NK-92 treated with Interleukin-12 subunit alpha and Interleukin-12 subunit beta, amount 100 ng/mL, for 24 hours (cell line): ENCODE measurements at places on chromosomes 1 and 21.

DNA sequence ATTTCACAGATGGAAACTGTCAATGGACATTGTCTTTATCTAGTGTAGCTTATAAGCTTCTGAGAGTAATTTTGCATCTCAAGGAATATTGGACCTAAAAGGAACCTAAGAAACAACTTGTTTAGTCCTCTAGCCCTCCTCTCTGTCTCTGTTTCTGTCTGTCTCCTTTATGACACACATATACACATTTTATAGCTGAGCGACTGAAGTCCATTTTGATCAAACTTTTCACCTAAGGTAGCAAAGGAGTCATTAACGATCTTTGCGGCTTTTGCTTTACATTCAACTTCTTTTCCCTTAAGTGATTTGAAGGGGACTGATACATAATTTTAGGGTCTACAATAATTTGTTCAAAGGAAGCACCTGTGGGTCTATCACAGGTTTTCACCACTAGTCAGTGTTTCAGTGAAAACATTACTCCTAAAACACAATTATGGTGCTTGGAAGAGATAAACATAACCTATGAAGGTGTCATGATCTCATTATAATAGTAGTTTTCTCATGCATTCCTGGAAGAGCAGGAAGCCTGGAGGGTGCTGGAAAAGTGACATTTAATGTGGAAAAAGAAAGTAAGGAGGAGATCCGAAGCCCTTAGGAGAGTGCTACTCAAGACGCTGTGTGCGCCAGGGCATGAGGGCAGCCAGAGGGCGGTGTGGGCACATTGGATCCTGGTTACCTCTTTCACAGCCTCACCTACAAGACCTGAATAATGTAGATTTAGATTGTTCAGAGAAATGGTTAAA lies 248.6 kb downstream of the DNM3 start:
- peak; percentile 8 for DNase-seq

DNA sequence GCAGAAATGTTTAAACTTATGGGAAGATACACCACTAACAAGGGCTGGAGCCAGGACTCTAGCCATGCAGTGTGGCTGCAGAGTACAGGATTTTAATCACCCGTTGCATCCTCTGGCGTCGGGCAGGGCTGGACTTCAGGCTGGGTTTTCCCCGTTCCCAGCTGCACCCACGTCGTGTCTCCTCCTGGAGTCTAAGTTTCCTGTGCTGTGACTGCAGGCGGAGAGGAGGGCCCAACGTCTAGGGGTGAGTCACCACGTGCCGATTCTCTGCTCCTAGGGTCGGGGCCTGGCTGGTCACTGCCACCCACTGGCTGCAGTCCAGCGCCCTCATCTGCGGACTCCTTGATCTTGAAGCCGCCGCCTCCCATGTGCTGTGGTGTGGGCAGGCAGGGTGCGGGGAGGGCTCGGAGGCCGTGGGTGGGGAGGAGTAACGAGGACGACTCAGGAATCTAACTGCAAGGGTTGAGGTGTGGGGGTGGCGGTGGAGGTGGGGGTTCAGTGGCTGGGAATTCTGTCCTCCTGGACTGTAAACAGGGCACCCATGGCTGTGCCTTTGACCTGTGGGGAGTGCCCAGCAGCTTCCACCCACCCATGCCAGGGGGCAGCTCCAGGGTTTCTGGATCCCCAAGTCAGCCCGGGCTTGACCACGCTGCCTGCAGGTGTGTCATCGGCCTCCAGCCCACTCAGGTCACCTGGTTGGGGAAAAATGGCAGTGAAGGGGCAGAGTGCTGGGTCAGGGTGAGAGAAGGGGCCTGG lies 77.8 kb downstream of the ALPL start:
- DNase-seq = no peak

- DNase-seq = no peak
Observed at GRCh38 chr1:90201467-90202358, 206.8 kb downstream of the ZNF326 start.

- no peak for DNase-seq
Observed at GRCh38 chr1:118973531-118974137, 14.5 kb downstream of the TBX15 start.

DNA sequence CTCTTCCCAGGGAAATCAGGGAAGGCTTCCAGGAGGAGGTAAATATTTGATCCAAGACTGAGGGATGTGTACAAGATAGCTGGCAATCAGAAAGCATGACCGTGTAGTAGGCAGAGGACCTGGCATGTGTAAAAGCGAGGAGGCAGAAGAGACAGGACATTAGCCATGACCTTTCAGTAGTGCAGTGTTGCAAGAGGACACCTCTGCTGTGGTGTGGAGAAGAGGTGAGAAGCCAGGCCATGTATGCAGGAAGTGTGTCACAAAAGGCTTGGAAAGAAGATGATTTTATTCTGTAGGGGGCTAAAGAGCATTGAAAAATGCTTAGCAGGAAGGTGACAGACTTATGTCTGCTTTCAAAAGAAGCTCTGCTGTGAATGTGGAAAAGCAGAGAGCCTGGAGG lies 381.0 kb downstream of the ZP4 start:
- no peak for DNase-seq

GRCh38 chr1:85992791-85993190 lies 163.8 kb downstream of the COL24A1 start:
- DNase-seq = no peak

- no peak for DNase-seq
Observed at GRCh38 chr1:167438171-167439138, 79.9 kb downstream of the CD247 start.

GRCh38 chr1:5661196-5662085 lies 330.8 kb downstream of the NPHP4 start:
- DNase-seq = no peak

GRCh38 chr1:203287898-203288297 lies 17.4 kb upstream of the BTG2 start:
- DNase-seq = no peak

DNA sequence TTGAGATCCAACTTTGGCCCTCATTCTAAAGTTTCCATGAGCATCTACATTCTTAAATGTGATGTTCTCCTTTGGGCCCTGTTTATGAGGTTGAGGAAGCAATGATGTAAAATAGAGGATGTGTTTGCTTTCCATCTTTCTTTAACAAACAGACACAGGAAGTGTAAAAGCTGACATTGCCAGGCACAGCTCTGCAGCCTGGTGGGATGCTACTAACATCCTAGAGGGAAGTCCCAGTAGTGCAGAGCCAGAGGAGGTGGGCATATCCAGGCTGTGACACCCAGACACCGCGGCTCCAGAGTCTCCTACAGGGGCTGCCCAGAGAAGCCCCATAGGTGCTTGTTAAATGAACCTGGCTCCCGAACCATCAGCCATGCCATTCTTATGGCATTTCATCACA lies 16.2 kb downstream of the OLFML2B start:
- DNase-seq = no peak

DNA sequence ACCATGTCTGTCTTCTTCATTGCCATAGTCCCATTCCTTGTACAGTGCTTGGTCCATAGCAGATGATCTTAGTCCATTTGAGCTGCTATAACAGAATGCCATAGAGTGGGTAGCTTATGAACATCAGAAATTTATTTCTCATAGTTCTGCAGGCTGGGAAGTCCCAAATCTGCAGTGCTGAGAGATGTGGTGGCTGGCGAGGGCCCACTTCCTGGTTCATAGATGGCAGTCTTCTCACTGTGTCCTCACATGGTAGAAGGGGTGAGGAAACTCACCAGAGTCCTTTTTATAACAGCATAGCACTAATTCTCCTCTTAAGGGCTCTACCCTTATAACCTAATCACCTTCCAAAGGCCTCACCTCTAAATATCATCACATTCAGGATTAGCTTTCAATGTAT lies 23.1 kb upstream of the RAP1A start:
- peak; percentile 68 for DNase-seq

- no peak for DNase-seq
Observed at GRCh38 chr1:87327376-87328271, 1.1 kb upstream of the LMO4 start.

DNA sequence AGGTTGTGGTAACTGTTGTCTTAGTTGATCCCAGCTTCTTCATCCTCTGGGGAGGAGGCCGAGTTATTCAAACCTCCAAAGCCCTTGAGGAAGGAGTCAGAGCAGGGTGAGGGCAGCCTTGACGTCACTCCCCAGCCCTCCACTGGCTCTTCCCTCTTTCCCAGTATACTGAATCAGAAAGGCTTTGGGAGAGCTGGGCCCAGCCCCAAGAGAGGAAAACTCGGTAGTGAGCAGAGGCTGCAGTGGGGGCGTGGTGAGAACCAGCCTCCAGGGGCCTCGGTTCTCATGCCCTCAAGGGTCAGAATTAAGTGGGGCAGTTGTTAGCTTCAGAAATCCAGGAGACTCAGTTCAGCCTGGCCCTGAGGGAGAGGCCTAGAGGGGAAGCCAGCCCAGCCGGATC lies 1.8 kb upstream of the GJA4 start:
- DNase-seq = no peak

- no peak for DNase-seq
Observed at GRCh38 chr1:212612041-212612961, 3.7 kb downstream of the ATF3 start.

GRCh38 chr1:77553568-77554291 lies 128.7 kb downstream of the ZZZ3 start:
- no peak for DNase-seq

DNA sequence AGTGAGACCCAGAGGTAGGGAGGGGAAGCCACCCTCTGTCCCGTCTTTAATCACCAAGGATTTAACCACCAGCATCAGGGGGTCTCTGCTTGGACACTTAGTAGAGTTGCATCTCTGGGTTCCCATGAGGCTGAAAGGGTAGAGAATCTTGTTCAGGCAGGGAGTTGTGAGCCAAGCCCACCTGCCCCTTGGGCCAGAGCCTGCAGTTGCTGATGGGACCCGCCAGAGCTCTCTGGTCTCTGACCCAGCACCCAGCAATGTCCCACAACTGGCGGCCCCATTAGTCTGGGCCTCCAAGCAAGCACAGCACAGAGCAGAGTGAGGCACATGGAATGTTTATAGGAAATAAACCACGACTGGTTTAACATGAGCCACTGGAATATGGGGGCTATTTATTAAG lies 166.3 kb downstream of the TRIM33 start:
- DNase-seq = no peak

DNA sequence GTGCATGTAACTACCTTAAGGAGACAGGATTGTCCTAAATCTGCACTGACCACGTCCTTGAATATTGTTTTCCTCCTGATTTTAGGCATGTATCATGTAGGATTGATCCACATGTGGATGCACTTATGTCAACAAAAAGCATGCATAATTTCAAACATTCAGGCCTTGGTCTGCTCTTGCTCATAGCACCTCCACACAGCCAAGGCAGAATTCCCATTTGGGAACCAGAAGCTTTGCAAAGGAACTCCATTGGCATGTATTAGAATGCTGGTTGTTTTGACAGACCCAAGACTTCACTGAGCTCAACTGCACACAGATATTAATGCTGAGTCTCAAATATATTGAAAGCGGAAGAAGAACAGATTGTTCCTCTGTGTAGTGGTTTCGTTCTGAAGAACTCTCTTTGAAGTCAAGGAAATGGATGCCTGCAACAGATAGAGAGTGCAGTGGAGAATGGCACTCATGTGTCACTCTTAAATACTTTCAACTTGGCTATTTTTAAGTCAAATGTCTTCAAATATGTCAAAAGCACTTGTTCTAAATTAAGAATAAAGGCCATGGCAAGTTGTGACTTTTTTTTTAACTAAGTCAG lies 387.6 kb downstream of the LTN1 start:
- no peak for DNase-seq

GRCh38 chr21:20010691-20011200 lies 987.5 kb upstream of the NCAM2 start:
- no peak for DNase-seq

DNA sequence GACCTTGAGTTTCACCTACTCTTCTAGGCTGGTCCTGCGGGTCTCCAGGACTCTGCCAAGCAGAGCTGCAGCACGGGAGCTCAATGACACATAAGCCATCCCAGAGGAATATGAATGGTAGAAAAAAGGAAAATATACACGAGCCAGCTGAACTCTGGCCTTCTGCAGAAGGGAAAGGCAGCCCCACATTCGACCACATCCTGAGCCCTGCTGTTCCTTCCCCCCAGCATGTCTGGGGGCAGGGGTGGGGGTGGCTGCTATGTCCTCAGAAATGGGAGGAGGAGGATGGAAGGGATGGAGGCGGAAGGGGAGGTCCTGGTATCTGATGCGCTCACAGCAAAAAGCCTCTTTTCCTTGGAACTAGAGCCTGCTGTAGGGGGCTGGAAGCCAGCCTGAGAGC lies 12.1 kb upstream of the KDF1 start:
- DNase-seq = no peak

- DNase-seq = no peak
Observed at GRCh38 chr1:85135392-85135798, 65.4 kb downstream of the SYDE2 start.

DNA sequence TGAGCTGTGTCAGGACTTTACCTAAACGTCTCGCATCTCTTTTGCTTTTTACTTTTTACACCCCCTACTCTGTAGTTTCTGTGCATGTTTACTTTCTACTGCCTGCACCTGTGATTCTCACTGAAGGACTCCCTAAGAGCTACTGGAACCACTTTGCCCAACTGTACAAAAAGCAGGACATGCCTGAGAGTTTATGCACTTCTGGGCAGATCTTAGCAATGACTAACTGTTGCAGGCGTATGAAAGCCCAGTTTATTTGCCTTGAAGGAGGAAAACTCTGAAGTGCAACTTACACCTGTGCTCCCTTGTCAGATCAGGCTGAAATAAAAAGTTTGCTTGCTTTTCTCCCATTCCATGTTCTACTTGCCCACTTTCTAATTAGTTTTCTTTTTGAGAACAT lies 467.0 kb upstream of the USP24 start:
- DNase-seq = no peak

DNA sequence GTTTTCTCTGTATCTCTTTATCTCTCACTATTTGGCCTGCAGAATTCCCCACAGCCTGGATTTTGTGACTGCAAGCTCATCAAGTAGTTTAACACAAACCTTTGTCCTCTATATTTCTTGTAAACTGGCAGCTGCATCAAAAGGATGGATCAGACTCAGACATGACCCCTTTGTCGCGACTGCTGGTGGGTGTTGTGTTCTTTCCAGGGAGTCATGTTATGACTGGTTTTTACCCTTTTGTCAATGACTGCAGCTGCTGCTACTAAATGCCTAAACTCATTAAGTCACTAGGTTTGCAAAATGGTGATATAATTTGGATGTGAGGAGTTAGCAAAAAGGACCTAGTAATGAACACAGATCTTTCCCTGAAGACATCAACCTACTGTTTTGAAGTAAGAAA lies 10.2 kb upstream of the TOMM20 start:
- no peak for DNase-seq

DNA sequence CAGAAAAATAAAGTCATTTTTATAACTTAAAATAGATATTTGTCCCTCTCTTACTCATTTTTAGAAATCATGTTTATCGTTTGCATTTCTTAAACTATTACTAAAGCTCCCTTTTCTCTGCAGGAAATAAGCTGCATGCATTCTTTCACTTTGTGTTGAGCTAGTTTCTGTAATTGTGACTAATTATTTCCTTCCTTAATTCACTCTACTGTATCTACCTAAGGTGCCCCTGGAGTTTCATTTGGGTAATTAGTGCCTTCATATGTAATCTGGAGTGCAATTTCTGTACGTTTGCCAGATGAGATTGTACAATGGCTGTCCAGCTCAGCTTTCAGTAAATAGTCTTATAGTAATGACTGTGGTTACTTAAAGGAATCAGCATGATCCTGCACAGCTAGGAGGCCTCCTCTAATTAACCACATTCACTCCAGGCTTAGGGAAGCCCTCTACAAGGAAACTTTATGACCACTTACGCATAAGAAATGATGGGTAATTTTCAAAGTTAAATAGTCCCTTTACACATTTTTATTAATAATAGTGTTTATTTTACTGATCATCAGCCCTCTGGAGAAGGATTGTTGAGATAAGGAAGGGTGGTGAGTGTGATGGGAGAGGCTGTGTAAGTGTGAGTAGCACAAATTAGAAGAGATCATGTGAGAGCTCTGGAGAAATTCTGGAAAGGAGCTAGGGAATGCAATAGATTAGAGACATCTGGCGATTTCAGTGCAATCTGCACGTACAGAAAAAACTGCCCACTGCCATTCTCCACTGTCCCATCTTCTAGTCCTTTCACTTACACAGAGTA lies 86.8 kb downstream of the LRRC8C start:
- no peak for DNase-seq
